ENCODE measurements at places on chromosomes 13 and 19.

DNA sequence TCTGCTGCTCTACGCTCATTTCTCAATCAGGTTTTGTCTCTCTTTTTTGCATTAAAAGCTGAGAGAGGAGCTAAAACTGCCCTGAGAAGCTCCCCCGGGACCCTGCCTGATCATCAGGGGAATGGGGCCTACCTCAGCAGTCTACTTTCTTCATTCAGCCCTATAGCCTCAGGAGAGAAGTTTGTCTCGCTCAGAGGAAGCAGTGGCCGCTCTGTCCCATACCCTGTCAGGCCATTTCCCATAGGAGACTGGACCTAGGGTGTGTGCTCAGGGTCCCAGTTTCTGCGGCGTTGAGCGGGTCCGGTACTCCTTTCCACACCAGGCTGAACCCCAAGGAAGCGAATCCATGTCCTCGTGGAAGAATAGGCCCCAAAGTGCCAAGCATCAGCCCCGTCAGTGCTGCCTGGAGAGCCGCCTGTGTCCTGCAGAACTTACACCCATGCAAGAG lies 21.7 kb downstream of the UBE2L5 start:
- DNase-seq, result no peak

DNA sequence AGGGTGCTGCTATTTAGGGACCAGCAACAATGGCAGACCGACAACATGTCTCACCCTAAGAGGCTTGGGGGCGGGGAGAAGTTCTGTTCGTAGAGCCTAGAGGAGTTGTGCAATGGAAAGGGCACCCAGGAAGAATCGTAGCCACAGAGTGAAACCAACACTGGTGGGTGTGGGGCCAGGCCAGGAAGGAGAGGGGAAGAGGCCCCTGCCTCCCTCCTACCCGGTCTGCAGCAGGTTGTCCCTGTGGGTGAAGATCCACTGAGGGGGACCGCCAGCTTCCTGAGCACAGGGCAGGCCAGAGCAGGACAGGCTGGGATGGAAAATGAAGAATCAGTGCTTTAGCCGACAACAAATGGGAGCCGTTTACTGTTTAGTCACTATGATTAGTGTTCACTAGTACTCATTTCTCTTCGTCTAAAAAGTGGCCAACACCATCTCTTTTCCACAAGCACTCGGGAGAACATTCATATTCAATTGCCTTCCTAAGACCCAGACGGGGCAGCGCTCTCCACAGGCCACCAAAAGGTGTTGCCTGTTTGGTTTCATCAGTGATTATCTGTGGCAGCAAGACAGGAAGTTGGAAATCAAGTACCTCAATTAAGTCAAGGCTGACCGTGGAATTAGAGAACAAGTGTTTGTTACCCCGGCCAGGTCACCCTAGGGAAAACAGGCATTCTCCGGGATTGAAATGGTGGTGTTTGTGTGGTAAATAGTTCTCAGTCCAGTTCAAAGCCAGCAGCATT lies 1.1 kb upstream of the ATP11A start:
- no peak for DNase-seq

DNA sequence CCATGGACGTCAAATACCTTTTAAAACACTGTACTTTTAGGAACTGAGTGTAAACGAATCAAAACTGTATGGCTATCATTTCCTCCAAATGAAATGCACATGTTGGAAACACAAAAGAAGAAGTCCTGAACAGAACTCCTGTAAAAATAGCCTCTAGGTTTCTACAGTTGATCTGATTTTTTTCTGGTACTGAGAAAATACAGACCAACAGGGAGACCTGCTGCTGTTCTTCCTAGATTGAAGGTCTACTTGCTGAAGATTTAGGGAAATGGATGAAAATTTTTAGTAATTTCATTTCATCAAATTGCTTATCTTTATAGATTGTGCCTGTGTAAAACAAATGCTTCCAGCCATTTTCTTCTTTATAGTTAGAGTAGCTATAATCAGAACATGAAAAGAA lies 520.4 kb downstream of the SLITRK6 start:
- DNase-seq, result no peak

DNA sequence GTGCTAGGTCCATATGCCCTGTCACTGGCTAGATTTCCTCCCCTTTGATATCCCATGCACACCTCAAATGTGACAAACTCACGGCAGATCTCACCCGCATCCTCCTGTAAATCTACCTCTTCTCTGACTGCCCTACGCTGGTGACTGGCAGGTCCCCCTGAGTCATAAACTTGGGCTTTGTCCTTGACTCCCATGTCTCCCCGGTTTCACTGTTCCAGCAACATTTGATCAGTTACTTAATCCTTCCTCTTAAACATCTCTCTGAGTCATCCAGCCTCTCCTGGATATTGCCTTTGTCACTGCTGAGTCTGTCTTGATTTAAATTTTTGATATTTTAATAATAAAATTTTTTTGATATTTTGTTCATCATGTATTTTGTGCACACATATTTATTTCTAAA lies 26.5 kb downstream of the FAM216B start:
- no peak for DNase-seq

DNA sequence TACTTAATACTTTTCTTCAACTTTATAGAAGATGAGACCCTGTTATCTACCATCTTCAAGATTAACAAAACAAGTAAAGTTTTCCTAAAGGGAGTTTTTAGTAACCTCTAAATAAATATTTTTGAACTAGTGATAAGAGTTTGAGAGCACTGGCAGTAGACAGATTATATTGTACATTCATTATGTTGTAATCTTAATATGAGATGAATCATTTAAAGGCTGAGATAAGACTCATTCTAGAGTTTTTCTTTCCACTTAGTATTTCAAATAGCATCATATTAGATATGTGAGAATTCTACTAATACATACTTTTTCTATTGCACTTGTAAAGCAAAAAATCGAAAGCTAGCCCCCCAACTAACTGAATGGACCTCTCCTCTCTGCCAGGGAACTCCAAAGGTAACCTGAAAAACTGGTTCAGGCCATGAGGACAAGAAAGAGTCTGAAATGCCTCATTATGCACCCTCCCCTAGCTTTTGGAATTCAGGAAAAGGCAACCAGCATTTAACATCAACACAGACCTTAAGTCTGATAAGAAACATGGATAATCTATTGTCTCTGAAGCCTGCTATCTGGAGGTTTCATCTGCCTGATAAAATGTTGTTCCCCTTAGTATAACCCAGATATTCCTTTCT lies 875.4 kb upstream of the SLC10A2 start:
- DNase-seq, result no peak

- no peak for DNase-seq
Measured at GRCh38 chr13:97548138-97548537, 114.2 kb downstream of the RAP2A start.

DNA sequence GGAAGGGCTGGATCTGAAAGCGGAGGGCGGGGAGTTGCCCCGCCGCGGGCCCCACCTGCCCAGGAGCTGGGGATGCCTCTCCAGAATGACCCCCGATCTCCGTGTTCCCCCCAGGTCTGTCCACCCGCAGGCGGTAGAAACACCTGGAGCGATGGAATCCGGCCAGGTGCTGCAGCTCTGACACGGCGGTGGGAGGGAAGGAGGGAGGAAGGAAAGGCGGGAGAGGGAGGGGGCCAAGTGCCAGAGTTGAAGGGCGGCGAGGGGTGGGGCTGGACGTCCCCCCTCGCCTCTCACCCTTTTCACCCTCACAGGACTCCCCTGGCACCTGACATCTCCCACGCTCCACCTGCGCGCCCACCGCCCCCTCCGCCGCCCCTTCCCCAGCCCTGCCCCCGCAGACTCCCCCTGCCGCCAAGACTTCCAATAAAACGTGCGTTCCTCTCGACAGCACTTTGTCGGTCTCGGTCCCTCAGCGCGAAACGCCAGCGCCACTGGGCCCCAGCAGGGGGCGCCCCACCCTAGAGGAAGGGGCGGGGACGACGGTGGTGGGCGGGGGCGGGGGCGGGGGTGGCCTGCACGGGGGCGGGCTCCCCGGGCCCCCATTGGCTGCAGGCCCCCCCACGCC lies 337 bp upstream of the FXYD7 start:
- DNase-seq, result no peak

GRCh38 chr19:30169196-30169900 lies 202.8 kb upstream of the ZNF536 start:
- DNase-seq, result no peak

DNA sequence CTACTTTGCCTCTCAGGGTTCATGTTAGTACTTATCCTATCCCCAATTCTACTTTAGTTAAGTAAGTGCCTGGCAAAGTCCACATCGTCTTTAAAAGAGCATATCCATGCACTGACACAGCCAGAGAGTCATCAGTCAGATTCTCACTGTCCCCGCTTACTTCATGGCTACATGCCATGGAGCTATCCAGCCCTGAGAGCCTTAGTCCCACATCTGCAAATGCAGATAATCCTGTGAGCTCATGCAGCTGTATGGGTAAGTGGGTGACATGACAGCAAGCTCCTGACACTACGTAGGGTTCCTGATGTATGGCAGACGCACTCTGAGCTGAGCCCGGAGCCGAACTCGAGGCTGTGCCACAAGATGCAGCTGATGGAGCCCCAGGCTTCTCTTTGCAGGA lies 661.5 kb downstream of the LIG4 start:
- DNase-seq, result no peak

DNA sequence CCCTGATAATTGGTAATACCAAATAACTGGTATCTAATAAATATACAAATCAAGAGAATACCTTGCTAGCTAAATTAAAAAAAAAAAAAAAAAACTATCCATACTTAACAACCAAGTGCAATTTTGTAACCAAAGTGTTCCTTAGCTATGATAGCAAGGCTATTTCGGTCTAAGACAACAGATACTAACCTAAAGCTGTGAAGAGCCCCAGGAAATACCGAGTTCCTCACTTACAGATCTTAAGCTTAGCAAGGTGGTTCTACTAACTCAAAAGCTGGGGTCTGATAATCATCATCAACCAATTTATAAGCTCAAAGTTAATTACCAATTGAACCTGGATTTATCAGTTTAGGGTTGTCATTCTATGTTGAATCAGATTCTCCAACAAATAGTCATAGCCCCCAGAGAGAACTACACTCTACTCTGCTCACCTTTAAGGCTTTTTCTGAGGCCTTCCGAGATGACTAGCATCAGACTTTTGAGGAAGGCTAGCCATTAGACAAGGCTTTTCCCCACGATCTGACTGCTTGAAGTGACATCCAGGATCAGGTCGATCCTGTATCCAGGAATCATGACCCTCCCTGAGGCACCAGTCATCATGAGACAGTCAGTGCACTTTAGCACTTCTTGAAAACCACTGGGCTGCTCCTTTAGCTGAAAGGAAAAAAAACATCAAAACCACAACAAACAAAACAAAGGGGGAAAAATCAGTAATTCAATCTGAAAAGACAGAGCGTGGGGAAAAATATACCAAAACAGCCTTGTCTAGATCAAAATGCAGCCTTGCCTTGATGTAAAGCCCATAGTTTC lies 31.9 kb downstream of the INTS6 start:
- DNase-seq, result no peak

- no peak for DNase-seq
Measured at GRCh38 chr13:91058919-91059318, 288.6 kb upstream of the MIR17HG start.

DNA sequence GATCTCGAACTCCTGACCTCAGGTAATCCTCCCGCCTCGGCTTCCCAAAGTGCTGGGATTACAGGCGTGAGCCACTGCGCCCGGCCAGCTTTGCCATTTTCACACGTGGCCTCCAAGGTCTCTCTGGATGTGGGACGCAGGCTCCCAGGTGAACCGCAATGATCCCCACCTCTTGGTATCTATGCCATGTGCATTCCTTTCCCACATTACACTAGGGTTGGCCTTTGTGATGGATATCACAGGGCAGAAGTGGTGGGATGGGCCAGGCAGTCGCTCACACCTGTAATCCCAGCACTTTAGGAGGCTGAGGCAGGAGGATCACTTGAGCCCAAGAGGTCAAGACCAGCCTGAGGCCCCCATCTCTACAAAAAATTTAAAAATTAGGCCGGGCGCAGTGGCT lies 22.4 kb downstream of the FGF21 start:
- no peak for DNase-seq

- DNase-seq, result no peak
Measured at GRCh38 chr19:2235381-2236063, 607 bp downstream of the PLEKHJ1 start.

GRCh38 chr13:66926851-66927524 lies 303.1 kb downstream of the PCDH9 start:
- DNase-seq, result no peak

GRCh38 chr19:50178320-50178719 lies 15.2 kb upstream of the IZUMO2 start:
- no peak for DNase-seq

DNA sequence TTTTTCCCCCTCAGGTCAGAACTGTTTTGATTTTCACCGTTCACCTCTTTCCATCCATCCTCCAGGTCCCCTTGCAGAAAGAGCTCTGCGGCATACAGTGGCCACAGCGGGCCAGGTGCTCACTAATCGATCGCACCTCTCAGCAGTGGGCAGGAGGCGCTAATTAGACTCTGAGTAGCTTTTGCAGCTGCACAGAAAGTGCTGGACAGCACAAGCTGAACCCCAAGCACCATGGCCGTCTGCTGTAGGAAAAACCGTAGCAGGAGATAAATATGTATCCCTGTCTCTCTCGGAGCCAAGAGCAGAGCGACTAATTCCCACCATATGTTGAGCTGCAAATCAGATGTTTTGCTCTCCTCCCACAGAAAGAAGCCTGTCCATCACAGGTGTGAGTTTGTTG lies 54.4 kb downstream of the PEX11G start:
- no peak for DNase-seq

DNA sequence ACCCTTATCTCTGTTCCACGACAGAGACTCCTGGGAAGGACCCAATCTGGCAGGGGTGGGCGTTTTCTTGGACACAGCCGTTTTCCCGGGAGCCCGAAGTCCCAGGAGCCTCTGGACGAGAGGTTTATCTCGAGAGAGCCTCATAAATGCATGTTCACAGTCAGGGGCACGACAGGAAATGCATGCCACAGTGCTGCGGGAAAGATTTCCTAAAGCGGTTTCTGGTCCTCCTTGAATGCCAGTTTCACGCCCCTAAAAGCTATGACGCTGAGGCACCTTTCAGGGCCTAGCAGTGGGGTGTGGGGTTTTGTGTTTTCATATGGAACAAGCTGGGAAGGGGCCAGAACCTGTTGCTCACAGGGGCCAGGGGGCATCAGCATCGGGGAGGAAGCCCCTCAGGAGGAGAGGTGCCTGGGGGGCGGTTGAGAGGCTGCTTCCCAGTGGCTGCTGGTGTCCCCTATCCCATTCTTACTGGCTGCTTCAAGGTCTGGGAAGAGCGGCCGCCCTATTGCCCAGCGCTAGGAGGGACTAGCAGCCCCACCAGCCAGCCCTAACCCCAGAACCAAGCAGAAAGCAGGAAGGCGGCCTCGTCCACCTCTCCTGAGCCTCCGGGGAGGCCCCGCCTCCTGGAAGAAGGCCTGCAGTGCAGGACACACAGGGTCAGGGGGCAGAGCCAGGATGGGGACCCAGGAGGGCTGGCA lies 157.0 kb downstream of the KDM4B start:
- DNase-seq, result no peak

GRCh38 chr19:33499248-33499647 lies 22.3 kb downstream of the PEPD start:
- no peak for DNase-seq
